ENCODE measurements at places on chromosomes 12 and 14. TPM values are rescaled to one million over a fixed set of nuclear protein-coding genes. Genes with fewer than 3 reads are reported as not detected.

GRCh38 chr12:124814741-124815613 lies 48.7 kb downstream of the SCARB1 start:
- DNase-seq: no peak

- DNase-seq: no peak
These were observed 33.5 kb upstream of the ARHGAP5 start for GRCh38 chr14:32043624-32044023.

DNA sequence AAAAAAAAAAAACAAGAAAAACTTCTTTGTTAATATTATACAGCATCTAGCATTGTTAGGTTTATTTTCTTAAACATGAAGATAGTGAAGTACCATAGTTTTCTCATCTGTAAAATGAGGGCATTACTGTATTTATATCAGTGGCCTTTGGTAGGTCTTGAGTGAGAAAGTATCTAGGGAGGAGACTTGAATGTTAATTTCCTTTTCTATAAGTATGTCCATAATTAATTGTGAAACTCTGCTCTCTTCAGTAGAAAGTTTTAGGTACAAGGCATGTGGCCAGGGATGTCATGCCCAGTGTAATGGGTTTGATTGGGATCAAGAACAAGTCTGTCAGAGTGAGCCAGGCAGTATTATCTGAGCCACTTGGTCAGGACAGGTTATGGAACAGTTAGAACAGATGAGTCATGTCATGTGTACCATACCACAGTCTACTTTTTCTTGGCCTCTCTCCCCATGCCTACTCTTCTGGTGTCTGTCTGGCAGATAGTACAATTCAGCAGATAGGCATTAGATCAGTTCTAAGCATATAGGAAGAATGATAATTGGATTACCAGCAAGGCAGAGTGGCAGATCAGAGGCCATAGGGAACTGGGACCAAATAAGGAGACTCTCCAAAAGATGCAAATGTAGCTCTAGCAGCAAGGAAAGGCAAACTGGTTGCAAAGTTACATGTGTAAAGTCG lies 30.4 kb downstream of the FBXO34 start:
- DNase-seq: no peak

GRCh38 chr12:123427036-123427769 lies 9.3 kb downstream of the RILPL2 start:
- no peak for DNase-seq

Gene USP30
- 30.5 TPM for polyA plus RNA-seq

DNA sequence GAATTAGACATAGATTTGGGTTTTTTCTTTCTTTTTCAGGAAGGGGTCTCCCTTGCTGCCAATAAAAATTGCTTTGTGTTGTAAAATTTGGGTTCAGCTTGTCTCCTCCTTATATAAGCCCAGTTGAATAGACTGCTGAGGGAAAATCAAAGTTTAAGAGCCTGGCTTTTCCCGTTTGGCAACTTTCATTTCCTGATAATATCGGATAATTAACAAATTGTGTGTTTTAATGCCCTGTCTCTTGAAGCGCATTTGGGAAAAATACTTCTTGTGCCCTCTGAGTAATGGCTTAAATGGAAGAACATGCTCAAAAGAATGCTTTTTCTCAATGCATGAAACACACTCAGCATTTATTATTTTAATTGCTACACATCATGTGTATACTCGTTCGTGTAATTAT lies 198.0 kb upstream of the DCN start:
- no peak for DNase-seq

DNA sequence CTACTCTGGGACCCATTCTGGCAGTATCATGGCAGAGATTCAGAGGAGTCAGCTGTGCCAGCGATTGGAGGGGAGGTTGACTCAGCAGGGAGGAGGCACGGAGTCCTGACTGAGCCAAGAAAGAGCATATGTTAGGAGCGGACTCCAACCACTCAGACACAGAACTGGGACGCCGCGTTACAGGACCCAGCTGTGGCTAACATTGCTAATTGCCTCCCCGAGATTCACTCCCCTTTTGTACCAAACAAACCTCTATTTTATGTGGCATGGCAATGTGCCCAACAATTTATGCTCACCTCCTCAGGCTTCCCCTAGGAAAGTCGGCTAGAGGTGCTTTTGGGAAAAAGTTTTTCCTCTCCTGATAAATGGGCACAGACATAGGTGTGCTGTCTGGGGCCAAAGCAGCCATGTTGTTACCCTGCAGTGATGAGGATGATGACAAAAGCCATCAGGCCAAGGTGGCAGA lies 15.2 kb upstream of the CLIP1 start:
- DNase-seq: no peak

DNA sequence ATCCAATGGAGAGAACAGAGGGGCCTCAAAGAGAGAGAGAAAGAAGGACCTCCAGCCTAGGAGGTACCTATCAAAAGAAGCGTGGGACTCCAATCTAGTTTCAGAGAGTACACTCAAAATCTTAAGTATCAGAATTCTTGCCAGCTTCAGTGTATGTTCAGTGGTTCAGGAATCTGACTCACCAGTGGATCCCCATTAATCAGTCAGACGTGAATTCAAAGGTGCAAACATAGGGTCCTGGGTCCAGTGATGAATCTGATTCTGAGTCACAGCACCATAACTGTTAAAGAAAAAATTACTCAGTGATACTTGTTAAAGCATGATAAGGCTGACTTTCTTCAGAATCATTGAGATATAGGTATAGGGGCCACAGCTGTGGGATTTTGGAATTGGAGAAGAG lies 33.2 kb downstream of the ETNK1 start:
- no peak for DNase-seq

- no peak for DNase-seq
These were observed 52.1 kb upstream of the CORO1C start for GRCh38 chr12:108783446-108783845.

Gene PRIMA1
- polyA plus RNA-seq: 1.2 TPM

Gene RNU4-1
- polyA plus RNA-seq: not detected

DNA sequence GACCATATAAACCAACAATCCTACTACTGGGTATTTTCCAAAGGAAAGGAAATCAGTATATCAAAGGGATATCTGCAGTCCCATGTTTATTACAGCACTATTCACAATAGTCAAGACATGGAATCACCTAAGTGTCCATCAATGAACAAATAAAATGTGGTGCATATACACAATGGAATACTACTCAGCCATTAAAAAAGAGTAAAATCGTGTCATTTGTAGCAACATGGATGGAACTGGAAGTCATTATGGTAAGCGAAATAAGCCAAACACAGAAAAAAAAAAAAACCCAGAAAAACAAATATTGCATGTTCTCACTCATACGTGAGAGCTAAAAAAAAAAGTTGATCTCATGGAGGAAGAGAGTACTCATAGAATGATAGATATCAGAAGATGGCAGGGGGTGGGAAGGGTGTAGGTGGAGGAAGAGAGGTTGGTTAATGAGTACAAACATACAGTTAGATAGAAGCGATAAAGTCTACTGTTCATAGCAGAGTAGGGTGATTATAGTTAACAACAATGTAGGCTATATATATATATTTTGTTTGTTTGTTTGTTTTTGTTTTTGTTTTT lies 49.3 kb downstream of the BCAT1 start:
- DNase-seq: no peak

Data from left renal cortex interstitium (tissue), 4 donors.